Endothelial cell of umbilical vein (primary cell): ENCODE measurements at places on chromosomes 4 and X.
A peak's percentile ranks its signal among the peaks of the same experiment; 100 is the strongest.

GRCh38 chrX:96432647-96433046, 252.0 kb upstream of the DIAPH2 start:
- DNase-seq, result no peak

DNA sequence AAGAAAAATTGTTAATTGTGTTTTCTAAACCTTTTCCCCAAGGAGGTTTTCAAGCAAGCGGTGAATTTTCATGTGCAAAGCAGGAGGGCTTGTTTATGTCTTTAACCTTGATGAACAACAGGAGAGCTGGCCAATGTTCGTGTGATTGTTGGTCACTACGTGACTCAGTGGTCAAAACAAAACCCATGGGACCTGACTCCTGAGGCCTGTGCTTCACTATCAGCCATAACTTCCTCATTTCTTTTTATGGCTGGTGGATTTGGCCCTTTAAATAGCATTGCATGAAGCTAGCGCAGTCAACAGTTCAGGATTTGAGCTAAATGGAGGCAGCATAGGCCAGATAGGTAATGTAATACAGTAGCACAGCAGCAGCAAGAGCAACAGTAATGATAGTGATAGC, 80.5 kb downstream of the MID1IP1 start:
- DNase-seq, result no peak

GRCh38 chr4:20259707-20260106, 8.0 kb downstream of the SLIT2 start:
- DNase-seq, result peak; percentile 36

- no peak for DNase-seq
These were observed 4.3 kb downstream of the SLC9A7 start for GRCh38 chrX:46754586-46755061.

- DNase-seq, result peak; percentile 68
These were observed 35.3 kb downstream of the SUPT20HL1 start for GRCh38 chrX:24395775-24396174.

- DNase-seq, result peak; percentile 18
These were observed 540 bp downstream of the ZNF721 start for GRCh38 chr4:498328-498904.

DNA sequence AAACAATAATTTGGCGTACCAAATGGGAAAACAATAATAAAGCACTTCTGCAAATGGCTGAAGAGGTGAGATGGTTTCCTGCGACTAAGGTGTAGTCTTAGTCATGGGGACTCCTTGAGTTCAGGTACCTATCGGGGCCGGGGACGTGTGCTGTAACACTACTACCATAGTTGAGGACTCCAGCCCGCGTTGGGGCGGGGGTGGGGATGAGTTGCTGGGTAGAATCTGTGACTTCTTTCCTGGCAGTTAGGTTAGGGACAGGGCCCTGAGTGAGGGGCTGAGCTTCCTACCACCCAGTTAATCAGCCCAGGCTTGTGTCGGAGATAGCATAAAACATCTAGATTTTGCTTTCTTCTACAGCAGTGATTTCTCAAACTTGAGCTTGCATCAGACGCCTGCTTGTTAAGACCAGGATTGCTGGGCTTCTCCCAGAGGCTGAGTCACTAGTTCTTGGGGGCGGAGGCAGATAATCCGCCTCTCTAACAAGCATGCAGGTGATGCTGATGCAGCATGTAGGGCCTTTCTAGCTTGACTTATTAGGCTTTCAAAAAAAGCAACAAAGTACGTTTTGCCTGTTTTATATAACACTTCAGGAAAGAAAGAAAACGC, 30.2 kb downstream of the RBBP7 start:
- DNase-seq, result no peak

GRCh38 chr4:112318239-112319142, 21.3 kb downstream of the ALPK1 start:
- no peak for DNase-seq

- DNase-seq, result no peak
These were observed 201.6 kb downstream of the STIM2 start for GRCh38 chr4:27062256-27062655.

DNA sequence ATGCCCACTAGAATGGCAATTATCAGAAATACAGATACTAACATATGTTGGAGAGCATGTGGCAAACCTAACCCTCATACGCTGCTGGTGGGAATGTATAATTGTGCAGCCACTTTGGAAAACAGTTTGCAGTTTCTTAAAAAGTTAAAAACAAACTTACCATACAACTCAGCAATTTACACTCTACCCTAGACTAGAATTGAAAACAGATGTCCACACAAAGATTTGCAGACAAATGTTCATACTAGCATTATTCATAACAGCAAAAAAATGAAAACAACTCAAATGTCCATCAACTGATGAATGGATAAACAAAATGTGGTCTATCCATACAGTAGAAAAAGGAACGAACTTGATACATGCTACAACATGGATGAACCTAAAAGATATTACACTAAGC, 64.4 kb downstream of the SLC9A7 start:
- DNase-seq, result no peak

- no peak for DNase-seq
These were observed 90.0 kb upstream of the GRPR start for GRCh38 chrX:16033331-16033730.

DNA sequence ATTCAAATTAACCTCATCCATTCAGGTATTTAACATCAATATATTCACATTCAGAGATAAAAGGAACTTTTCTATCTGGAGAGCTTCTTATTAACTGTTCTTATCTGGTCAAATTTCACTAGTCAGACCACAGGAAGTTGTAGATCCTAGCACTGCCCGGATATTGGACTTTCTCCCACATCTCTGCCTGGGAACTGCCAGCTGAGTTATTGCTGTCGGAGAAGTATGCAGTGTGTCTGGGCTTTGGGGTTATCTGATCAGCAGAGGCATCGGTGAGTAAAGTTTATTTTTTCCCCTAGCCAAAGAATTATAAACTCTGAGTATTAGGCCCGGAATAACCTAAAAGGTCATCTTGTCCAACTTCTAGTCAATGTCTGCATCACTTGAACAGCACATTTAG, 45.1 kb downstream of the OR13H1 start:
- DNase-seq, result no peak

DNA sequence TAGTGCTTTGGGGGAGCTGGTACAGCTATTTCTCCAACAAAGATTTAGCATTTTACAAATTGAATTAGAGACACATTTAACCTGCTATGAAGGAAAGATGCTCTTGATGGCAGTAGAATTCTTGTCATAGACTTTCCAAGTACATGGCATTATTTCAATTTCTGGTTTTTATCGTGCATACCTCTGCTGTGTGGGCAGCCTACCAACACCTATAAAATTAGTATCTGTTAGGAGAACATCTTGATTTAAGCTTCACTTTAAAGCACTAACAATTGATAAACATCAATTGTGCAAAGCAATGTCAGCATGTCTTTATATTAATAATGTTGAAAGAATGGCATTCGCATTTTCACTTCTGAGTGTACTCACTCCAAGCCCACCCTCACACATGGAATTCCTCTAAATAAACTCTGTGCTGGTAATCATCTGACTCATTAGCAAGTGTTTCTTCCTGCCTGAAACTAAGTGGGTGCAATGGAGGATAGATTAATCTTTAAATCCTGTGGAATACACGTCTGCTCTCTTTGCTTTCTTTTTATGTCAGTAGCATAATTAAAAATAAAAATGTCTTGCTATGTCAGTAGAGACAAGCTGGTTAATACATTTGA, 279.8 kb upstream of the MAGEB18 start:
- DNase-seq, result peak; percentile 73

GRCh38 chrX:153471663-153472280, 1.4 kb upstream of the HAUS7 start:
- DNase-seq, result no peak

DNA sequence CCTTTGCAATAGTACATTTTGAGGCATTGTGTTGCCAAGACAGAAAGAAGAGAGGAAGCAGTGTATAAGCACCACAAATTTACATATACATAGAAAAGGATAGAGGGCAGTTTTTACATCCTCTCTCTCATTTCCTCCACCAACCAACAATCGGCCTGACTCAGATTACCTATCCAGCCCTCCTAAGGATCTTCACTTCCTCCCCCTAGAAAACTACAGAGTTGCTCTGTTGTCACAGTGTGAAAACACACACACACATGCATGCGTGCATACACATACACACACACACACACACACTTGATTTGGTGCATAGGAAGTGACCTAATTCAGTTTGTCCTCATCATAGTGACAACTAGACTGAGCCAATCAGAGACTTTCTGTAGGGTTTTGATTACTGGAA, 98.8 kb upstream of the SPRY1 start:
- no peak for DNase-seq

GRCh38 chr4:170229006-170229405, 139.2 kb upstream of the AADAT start:
- DNase-seq, result no peak

DNA sequence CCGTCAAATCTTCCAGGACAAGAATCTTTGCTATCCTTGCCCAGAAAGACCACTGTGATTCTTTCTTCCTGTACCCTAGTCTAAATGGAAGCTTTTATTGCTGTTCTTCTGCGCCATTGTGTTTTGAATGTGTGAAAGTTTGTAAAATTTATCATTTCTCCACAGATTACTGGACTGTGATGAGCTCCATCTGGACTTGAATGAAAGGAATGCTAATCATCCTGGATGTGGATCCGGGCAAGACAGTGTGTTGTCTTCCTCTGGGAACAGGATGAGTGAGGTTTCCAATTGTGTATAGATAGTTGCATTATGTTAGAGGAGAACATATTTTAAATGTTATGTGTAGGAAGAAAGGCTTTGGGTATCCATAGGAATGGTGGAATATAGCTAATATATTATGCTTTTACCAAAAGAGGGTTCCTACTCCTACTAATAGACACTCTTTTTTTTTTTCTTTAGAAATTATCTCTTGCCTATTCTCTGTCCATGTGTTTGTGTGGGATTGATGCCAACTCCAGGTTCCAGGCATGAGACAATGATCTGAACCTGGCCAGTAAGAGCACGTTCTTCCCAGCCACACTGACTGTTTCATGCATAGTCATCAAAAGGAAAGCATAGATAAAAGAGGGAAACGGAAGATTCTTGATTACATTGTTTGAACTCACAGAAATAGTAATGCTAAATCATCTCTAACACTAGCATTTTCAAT, 803.6 kb upstream of the ADGRL3 start:
- DNase-seq, result no peak

GRCh38 chrX:101415180-101416145, 7.4 kb downstream of the HNRNPH2 start:
- peak; percentile 78 for DNase-seq

DNA sequence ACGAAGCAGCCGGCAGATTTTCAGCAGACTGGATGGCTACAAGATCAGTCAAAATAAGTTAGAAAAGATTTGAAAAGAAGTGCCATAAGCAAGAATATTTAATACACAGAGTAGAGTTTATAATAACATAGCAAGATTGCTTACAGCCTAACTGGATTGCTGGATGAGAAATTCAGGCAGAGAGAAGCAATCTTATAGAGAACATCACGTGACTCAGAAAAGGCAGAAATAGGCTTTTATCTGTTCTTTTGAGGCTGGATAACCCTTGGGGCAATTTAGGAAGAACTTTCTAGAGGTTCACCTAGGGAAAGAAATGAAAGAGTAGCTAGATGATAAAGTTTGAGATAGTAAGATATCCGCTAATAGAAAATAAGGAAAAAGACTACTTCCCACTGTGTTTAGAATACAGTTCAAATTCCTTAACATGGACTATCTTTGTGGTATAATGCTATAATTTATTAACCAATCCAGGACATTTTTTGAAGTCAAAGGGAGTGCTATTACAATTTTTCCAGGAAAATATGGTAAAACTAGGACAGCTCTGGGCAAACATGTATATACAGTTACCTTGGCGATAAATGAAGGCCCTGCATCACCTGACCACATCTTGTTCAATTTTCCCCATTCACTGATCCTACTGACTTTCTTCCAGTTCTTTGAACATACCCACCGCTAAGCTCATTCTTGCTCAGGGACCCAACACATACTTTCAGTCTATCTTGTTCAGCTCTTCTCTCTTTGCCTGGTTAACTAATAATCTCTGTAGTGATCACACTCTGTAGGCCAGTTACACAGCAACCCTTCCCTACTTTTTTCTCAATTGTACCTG, 12.7 kb upstream of the SPCS3 start:
- DNase-seq, result no peak

GRCh38 chr4:128796934-128797333, 12.6 kb upstream of the JADE1 start:
- DNase-seq, result no peak

GRCh38 chr4:165680821-165681220, 192.2 kb upstream of the TLL1 start:
- peak; percentile 30 for DNase-seq

- DNase-seq, result no peak
These were observed 160.1 kb upstream of the FSTL5 start for GRCh38 chr4:162323919-162324318.

- peak; percentile 15 for DNase-seq
These were observed 759.6 kb downstream of the RAB28 start for GRCh38 chr4:12724510-12724909.

GRCh38 chr4:102089850-102090621, 255.2 kb downstream of the SLC39A8 start:
- DNase-seq, result no peak

GRCh38 chrX:153769158-153769864, 5.3 kb downstream of the PLXNB3 start:
- DNase-seq, result no peak

GRCh38 chr4:89269121-89269666, 38.4 kb downstream of the GPRIN3 start:
- DNase-seq, result no peak

DNA sequence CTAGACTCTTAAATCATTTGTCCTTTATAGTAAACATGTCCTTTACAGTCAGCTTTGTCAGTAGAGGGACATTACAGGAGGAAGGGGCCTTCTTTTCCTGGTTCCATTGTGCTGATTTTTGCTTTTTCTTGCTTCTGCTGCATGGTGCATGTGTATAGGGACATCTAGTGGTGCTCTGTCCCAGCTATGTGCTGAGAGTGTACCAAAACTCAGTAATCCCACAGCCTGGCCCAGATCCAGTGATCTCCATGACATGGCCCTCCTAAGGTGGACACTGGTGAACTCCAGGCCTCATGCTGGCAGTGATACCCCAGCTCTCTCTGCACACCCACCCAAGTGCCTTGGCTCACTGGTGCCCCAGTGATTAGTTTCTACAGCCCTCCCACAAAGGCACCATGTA, 45.2 kb downstream of the MAGEB17 start:
- peak; percentile 35 for DNase-seq

DNA sequence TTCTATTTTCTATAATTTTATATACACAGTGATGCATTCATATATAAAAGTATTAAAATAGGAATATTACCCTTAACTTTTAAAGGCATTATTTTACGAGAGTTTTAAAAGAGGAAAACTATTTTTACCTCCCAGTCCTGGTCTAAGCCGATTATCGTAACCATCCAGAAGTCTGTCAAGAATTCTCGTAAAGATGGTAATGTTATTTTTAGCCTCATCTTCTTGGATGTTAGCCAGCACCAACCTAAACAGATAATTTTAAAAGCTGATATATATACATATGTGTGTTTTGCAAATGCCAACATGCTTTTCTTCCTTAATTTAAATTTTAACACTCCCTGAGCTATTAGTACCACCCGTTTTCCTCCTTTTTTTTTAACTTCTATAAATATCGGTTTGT, 4.0 kb downstream of the GABRA2 start:
- no peak for DNase-seq
